Substantia nigra (tissue), 51 donors: ENCODE measurements at places on chromosomes 11 and 22.

DNA sequence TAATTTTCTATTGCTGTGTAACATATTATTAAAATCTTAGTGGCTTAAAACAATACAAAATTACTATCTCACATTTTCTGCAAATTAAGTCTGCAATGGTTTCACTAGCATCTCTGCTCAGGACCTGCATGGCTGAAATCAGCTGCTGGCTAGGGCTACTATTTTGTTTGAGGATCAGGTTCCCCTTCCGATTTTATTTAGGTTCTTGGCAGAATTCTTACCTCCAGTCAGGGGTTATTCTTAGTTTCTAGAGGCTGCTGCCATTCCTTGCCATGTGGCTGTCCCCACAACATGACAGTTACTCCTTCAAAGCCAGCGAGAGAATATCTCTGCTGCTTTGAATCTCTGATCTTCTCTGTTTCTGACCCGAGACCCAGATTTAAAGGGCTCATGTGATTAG lies 424.5 kb upstream of the ANO5 start:
- no peak for DNase-seq

DNA sequence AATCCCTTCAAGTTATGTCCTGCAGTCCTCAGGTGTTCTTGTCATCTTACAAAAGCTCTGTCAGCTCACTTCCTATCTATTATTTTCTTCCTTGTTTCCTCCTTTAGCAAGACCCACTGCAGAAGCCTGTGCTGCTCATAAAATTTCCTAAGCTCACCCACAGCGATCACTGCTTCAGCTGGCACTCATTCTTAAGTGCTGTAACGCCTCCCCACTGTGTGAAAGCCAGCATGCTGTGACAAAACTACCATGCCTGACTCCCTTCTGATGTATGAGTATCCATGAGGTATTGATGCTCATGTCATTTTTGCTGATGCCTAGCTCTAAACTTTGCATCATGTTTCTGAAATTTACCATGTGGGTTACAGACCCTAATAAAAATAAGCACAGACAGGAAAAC lies 41.5 kb upstream of the CNTN5 start:
- DNase-seq = no peak

DNA sequence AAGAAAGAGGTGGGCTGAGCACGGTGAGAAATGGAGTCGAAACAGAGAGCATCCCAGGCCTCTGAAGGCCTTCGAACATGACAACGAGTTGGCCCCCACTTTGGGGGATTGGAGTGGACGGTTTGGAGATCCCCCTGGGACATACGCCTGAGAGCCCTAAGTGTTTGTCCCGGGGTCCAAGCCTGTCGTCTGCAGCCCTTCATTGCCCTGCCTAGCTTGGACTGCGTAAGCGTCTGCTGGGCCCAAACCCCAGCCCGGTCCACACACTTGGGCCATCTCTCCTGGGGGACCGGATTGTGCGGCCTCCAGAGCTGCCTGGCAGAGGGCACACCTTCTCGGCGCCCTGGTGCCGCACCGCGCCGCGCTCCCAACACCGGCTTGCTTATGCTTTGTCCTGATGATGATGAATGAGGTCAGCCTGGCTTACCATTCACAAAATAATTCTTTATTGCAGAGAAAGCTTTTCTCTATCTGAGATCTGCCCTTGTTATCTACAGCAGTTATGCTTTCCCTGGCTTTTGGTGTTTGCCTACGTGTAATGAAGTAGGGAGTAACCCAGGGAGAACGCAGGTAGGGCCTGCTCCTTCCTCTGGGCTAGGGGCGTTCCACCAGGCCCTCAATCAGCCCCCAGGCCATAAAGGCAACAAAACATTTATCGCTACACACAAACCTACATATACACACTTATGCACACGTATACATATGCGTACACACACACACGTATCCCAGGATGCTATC lies 85.9 kb upstream of the PPARA start:
- DNase-seq = no peak

DNA sequence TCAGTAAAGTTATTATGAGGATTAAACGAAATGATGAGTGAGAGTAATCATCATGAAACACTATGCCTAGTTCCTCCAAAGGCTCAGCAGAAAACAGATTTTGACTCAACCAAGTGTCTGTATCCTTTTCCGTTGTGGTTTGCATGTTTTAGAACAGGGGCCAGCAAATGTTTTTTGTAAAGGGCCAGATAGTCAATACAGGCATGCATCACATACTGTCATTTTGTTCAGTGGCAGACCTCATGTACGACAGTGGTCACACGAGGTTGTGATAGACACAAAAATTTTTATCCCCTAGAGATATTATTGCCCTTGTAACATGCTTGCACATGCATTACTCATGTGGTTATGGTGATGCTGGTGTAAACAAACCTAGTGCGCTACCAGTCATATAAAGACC lies 81.9 kb upstream of the SLC25A18 start:
- DNase-seq = no peak

DNA sequence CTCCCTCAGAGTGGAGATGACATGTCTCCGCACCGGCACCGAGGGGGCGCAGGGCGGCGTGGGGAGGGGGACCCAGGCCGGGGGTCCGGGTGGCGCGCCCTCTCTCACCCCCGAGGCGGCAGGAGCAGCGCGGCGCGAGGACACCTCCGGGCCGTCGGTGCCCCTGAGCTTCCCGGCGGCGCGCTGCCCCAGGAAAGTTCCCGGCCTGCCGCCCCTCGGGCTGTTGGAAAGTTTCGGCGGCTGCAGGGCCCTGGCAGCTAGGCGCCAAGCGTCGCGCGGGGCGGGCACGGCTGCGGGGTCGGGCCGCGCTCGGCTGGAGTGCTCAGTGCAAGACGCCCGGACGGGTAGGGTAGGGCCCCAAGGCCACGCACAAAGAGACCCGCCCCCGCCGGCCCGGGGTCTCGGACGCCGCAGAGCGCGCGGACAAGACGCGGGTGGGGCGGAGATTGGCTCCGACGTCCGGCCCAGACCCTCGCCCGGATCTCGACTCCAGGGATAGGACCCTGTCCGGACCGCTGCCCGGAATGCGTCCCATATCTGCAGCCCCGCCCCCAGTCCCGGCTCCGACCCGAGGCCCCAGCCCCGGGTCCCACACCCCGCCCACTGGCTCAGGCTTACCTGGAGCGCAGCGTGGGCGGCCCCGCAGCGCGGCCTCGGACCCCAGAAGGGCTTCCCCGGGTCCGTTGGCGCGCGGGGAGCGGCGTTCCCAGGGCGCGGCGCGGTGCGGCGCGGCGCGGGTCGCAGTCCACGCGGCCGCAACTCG lies 471 bp downstream of the ARVCF start:
- no peak for DNase-seq

- DNase-seq = no peak
Measured at GRCh38 chr11:120805960-120806555, 217.8 kb upstream of the TBCEL start.

DNA sequence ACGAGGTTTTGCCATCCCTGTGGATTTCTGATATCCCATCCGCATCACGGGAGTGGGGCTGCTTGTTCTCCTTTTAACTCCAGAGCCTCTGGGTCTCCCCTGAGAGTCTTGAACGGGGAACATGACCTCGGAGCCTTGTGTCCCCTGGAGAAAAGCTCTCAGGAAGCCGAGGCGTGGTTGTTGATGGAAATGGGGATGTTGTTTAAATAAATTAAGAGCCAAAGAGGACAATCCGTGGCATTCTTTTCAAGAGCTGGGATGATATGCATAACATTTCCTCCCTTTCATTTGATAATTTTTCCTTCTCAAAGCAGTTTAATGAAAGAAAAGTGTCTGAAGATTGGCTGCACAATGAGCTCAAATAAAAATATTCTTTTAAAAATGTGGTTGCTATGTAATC lies 14.2 kb downstream of the TSPAN18 start:
- DNase-seq = no peak

DNA sequence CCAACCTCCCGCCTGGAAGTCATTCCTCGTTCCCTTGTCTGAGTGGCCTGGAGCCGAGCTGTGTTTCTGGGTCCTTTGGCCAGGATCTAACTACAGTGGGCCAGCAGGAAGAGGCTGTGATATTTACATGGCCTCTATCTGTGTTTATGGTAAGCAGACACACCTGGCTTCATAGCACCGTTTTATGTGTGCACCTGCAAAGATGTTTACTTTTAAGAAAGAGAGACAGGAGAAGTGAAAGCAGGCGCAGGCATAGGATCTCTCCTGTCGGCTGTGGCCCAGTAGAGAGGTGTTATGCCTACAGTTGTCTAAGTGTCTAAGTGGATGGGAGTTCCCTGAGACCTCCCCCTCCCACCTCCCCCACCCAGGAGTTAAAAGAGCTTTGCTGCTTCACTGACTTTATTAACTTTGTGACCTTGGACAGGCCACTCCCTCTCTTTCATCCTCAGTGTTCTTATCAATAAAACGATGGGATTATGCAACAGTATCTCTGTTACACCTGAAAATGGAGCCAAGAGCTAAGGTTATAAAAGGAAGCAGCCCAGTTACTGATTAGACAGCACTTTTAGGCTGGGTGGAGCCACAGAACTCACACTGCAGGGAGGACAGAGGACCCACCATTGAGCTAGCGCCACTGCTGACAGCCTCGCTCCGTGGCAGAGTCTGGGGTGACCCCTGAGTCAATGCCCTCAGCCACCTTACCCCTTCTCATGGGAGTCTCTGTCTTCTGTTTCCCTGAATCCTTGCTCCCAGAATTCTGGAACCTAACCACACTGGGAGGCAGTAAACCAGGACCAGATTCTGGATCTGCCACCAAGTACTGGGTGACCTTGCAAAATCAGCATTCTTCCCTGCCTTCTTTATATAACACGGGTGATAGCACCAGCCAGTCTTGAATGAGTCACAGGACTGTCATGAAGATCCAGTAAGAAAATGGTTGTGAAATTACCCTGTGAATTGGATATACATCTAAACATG lies 22.0 kb downstream of the ST14 start:
- no peak for DNase-seq

GRCh38 chr22:35804421-35804820 lies 86.7 kb downstream of the APOL5 start:
- no peak for DNase-seq
